ENCODE measurements at places on chromosomes 3 and 15.

GRCh38 chr3:176362191-176362731 lies 835.0 kb downstream of the TBL1XR1 start:
- DNase-seq = no peak

- DNase-seq = no peak
Observed at GRCh38 chr3:43435706-43436105, 149.4 kb downstream of the SNRK start.

- DNase-seq = no peak
Observed at GRCh38 chr15:101025501-101025885, 106.3 kb downstream of the LRRK1 start.

DNA sequence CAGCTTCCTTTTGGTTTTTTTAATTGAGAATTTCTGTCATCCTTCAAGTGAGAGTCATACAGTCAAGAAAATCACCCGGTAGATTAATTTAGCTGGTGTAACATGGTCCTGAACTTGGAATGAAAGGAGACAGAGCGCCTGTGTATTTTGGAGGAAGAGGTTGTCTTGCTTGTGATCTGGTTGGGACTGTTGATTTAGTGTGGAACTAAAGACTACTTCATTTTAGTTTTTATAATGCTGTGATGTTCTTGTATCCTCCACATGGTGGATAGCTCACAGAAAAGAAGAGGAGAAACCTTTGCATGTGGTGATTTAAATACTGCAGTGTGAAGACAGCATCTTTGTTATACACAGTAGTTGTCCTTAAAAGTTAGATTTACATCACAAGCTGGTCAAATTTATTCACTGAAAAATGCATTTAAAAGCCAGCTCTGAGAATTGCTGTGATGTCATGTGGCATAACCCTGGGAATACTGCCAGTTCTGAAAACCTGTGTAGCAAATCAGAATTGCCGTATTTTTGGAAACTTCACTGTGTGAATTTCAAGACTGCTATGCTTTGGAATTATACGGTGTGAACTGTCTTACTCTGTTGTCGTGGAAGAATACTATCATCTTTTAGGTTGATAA lies 268.5 kb downstream of the PTPRG start:
- no peak for DNase-seq

DNA sequence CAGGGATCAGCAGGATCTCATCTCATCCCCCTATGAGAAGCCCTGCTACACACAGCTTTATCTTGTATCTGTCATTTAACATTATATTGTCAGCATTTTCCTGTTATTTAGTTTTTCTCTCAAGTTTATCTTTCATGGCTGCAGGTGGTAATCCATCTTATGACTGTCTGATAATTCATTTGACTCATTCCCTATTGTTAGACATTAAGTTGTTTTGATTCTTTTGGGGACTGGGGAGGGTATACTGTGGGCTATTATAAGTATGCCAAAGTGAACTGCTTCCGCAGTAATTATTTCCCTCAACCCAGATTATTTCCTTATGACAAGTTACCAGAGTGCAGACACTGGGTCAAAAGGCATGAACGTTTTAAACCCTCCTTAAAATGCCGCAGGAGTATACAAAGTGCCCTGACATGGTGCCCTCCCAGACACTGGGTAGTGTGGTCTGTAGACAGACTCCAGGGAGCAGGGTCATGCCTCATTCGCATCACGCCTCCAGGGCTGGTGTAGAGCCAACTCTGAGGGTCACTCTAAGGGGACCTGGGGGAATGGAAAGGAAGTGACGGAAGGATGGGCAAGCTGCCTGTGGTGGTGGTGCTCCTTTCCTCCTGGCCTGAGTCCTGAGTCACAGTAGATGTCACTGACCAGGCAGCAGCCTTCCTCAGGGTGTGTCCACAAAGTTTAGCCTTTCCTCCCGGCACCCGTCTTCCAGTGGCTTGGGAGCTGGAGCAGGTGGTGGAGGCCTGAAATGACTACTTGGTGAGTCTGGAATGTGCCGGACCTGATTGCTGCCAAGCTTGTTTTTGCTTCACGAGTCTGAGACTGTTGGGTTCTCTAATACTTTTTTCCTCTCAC lies 11.6 kb downstream of the GPR160 start:
- peak; percentile 16 for DNase-seq

DNA sequence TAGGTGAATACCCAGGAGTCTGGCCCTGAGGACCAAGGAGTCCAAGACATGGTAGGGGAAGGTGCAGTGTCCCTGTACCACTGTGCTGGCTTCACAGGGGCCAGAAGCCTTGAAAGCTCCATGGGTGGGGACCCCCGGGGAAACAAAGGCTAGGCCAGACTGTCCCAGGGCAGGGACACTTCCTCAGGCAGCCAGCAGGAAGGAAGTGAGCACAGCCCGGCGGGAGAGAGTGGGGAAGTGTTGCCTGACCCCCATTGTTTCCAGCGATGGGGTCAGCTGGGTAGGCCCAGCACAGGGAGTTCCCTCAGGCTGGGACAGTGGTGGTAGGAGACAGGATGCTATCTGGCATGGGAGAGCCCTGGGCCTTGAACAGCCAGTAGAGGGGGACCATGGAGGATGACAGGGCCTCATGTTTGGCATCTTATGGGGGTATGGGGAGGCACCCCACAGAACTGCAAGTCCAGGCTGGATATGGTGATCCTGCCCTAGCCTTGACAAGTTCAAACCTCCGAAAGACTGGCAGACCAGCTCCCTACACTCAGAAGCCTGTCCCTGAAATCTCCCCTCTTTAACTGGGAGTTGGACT lies 1.2 kb upstream of the HYAL2 start:
- DNase-seq = no peak

GRCh38 chr3:97487587-97487986 lies 277.0 kb upstream of the ARL6 start:
- DNase-seq = no peak

- DNase-seq = no peak
Observed at GRCh38 chr3:171883893-171884279, 40.7 kb downstream of the TMEM212 start.

DNA sequence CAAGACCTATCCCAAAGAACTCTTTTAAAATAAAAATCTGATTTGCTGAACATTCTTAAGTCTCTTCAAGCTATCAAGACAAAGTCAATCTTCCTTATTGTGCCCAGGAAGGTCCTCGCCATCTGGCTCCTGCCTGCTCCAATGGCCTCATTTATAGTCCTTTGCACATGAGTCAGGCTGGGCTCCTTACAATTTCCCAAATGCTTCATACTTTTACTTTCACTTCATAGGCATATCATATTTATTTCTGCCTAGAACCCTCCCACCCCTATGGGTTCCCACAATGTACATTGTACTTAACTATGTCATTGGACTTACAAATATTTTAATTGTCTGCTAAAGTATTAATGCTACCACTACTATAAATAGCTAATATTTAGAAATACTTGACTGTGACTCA lies 9.1 kb downstream of the THRB start:
- peak; percentile 20 for DNase-seq

DNA sequence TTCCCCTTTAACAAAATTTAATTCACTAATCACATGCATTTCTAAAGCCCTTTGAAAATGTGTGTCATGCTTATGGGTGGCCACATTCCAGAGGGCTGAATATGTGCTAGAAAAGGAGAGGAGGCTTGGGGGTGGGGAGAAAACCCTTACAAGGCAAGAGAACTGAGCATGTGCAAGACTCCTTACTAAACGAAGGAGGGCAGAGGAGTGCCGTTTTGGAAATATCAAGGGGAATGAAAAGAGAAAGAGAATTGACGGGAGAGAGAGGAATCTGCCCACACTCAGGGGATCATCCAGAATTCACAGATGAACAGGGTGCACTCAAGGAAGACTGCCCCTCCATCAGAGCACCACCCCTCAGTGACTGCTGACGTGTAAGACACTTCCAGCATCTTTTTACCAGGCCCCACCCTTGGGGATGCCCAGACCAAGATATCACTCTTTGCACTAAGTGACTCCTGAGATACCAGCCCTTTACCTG lies 37.9 kb upstream of the TSC22D2 start:
- DNase-seq = peak; percentile 74

DNA sequence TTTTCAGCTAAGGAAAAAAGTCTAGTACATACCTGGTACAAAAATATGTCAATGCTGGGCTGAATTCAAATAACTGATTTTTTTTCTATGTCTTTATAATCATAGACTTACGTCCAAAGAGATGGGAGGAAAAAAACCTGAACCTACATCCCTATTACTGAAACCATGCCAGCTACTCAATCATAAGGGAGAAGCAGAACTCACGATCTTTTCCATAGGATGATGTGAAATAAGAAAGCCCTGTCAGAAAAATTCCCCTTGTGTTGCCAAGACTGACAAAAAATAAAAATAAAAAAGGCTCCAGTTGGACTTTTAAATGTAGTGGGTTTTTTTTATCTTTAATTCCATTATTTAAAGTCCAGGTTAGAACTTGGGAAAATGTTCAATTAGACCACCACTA lies 3.3 kb downstream of the MSL2 start:
- DNase-seq = no peak

- DNase-seq = no peak
Observed at GRCh38 chr15:40958723-40959122, 5.5 kb downstream of the CHAC1 start.

Measured in LoVo (cell line).